NCI-H510A treated with DMSO at 0.1 percent for 48 hours (cell line): ENCODE measurements at places on chromosomes 3 and 15.

DNA sequence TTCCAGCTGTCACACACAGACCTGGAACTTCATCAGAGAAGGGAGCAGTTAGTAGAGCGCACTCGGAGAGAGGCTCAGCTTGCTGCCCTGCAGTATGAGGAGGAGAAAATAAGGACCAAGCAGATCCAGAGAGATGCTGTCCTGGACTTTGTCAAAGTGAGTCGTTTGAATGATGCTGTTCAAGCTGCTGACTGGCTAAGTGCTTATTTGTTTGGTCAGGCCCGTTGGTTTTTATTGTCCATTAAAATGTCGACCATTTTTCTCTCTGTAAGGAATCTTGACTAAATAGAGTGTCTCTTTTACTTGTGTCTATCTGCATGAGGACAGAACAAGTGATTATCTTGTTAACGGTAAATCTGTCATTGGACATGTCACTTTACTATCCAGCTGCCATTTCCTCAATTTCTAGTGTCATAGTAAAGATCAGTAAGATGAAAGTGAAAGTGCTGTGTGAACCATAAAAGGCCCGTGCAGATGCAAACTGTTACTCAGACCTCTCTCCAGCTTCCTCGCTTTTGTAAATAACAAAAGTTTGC is 56.9 kb downstream of the LRCH3 start:
- DNase-seq, result peak; percentile 26

DNA sequence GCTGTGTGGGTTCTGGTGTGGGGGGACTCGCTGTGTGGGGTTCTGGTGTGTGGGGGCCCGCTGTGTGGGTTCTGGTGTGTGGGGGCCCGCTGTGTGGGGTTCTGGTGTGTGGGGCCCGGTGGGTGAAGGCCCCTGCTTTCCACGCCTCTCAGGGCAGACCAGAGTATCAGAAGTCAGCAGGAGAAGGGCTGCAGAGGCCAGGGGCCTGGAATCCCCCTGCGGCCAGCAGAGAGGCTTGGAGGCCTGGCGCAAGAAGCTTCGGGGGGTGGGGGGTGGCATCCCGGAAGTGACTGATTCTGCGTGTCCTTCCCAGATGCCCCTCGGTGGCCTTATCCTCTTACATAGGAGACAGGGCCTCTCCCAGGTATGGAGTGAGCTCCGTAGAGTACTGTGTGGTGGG is 37.4 kb downstream of the TNK2 start:
- DNase-seq, result no peak

GRCh38 chr3:40961104-40961857 is 238.0 kb upstream of the CTNNB1 start:
- DNase-seq, result no peak

DNA sequence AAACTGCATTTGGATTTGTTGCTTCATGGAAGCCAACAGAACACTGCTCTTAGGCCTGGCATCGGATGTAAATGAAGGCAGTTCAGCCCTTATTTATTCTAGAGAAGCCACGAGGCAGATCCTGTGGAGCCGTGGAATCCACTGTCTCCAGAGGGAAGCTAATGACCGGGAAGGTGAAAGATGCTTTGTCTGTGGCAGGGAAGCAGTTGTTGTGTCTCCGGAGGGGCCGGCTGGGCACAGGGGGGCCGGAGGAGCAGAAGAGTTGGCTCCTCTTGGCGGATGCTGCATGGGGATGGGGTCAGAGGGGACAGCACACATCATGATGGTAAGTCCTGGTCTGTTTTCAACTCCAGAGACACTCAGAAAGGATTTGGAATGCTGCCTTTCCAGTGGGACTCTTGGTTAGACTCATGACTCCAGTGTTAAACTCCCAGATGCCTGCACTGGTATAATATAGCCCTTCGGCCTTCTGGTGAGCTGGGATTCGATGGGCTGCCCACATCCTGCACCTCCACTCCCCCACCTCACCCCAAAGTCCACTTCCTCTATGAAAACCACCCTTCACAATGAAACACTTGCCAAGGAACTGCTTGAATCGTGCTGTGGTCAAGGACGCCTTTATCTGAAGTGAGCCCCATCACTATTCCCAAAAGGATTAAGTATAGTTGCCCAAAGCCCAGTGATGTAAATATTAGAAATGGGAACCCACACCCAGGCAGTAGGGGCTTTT is 33.6 kb downstream of the TPM1 start:
- DNase-seq, result no peak

DNA sequence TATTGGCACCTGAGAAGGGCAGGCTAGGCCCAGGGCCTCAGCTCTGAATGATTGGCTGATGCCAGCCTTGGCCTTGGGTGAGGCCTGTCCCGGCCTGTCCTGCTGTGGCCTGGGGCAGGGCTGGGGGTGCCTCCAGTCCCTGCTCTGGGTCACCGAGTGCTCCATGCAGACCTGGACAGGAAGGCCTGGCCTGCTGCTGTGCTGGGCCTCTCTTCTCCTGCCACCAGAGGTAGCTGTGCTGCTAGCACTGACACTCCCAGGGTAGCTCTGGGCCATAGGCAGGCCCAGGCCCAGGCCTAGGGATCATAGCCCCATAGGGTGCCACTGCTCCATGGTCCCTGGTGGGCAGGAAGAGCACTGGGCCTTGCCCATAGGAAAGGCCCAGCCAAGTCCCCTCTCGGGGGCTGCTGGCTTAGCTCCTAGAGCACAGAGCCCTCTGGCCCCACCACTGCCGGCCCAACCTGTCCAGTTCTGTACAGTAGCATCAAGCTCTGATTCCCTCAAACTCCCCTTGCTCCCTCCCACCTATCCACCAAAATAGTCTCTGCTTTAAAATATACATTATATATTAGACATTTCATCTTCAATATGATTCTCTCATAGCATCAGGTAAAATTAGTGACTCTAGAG is 18.2 kb downstream of the ABTB1 start:
- peak; percentile 2 for DNase-seq

DNA sequence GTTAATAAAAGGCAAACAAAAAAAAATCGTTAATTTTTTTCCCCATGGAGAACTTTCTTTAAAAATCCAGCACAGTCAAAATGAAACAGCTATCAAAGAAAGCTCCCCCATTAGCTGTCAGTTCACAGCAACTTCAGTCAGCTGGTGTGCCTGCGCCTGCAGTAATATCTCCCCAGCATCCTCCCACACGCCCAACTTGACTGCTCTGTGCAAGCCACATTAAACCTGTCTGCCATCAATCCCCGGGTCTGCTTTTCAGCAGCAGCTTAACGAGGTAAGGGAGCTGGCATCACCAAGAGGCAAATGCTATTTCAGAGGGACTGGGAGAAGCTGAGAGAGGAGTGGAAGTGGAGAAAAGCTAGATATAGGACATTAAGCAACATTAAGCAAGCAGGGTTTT is 337.5 kb downstream of the GAP43 start:
- DNase-seq, result no peak

DNA sequence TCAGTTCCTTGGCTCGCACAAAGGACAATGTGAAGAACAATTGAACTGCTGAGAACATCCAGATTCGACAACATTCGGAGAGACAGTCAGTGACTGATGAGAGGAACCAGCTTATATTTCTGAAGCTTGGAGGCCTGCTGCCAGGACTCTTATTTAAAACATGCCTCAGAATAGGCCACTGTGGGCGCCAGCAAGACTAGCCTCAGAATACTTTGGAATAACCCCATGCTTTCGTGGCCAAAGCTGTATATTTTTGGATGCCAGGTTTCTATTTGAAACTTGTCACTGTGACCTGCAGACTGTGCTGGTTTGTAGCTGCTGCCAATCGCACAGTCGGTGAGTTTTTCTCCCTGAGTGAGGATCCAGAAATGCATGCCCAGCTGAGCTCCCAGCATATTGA is 129.9 kb upstream of the UBE3A start:
- no peak for DNase-seq

DNA sequence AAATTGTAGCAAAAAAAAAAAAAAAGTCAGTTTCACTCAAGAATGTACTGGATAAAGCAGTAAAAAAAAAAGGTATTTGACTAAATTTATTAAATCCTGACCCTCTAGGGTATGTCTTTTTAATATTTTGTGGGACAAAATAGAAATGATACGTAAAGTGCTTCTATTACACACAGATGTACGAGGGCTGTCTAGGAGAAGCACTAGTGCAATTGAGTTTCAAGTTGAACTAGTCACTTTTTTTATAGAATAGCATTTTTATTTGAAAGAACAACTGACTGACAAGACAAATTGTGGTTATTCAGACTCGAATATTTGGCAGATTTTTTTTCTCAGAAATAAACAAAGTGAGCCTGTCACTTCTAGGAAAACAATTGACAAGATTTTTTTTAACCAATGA is 49.0 kb downstream of the CCDC54 start:
- DNase-seq, result no peak

GRCh38 chr3:51679777-51680176 is 8.7 kb downstream of the TEX264 start:
- no peak for DNase-seq

DNA sequence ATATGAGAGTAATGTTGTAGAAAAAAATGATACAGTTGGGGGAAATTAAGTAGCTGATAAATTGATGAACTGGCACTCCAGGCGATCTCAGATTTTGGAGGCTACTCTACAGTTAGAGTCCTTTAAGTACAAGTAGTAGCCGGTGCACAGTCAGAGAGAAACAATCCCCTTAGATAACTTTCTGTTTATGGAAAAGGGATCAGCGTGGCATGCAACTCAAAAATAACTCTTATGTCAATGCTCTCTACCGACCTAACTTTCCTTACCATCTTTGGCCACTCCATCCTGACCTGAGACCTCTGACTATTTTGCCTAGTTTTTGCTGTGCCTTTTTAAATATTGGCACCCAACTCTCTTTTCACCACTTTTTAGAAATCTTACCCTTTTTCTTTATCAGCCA is 299.6 kb downstream of the UNC13C start:
- no peak for DNase-seq

DNA sequence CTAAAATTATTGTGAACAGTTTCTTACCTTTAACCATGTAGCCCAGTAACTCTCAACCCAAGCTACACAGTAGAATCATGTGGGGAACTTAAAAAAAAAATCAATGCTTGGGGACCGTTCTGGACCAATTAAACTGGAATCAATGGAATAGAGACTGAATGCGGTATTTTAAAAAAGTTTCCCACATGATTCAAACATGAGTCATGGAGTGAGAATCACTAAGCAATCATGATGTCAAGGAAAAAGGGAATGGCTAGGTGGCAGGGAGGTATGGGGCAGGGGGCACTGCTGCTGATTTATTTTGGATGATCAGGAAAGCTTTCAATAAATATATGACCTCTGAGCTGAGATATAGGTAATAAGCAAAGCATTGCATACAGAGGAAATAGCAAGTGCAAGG is 250.5 kb upstream of the RORA start:
- DNase-seq, result no peak

GRCh38 chr15:57149196-57149595 is 227.1 kb upstream of the CGNL1 start:
- DNase-seq, result no peak

DNA sequence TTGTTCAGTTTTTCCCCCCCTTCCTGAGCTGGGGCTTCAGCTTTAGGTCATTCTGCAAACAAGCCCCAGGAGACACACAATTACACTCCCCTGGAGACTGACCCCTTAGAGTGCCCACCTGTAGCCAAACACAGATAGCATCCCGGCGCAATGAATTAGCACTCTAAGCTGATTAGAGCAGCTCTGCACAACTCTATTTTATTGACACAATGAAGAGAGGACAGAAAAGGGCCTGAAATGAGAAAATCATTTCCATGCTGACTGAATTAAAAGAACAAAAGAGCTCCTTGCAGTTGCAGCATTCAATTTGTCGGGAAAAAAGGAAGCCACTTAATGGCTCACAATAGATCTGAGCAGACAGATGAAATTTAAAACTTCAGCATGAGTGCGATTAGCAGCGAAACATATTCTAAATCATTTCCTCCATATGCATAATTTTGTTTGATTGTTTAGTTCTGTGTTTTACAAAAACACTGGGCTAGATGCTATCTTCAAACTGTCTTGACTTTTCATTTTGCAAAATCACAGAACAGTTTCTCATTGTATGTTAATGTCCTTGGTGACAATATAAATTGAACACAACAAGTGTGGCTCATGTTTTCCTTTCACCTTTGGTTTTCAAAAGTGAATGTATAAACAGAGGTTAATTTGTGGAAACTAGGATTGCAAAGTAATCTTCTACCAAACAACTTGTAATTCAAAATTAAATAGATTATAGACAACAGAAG is 308.6 kb downstream of the MECOM start:
- peak; percentile 47 for DNase-seq

- no peak for DNase-seq
Measured at GRCh38 chr3:160330109-160330508, 68.9 kb downstream of the IFT80 start.

DNA sequence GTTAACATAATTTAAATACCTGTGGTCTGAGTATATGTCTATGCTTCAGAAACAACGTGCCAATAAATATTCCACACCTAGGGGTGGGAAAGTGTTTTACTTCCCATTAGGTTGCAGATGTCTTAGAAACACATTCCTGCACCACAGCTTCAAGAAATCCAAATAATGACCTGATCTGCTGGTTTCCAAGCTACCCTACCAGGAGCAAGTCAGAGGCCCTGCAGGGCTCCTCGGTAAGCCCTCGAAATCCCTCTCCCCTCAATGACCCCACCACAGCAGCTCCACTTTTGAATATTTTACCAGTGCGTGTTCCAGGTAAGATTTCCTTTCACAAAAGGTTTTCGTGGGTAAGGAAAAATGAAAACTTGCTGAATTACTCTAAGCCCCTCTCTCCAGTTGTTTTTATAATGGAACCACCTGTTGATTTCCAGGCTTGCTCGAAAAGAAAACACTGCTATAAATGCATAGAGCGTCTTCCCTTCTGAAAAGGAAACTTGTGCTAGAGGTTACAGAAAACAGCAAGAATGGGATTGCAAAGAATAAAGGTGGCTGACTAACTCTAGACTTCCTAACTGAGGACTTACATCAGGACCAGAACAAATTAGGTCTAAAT is 12.6 kb downstream of the IL12A start:
- no peak for DNase-seq

DNA sequence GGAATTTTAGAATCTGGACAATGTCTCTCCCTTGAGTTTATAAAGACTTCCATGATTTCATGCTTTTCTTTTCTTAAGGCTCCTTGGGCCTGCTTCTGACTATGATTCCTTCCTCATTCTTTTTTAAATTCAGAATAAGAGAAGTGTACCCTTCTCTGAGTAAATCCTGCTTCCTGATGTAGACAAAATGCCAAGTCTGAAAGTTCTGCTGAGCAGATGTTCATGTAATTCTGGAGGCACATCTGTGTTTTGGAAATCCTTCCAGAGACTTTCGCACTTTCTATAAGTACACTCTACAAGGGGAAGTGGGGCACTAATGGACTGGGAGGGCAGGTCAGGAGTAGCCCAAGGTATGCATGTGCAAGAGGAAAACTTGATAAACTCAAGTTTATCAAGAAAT is 24.8 kb downstream of the TPM1 start:
- no peak for DNase-seq

- DNase-seq, result no peak
Measured at GRCh38 chr3:51684971-51685751, 14.1 kb downstream of the TEX264 start.
